AG10803 (cell line): ENCODE measurements at places on chromosomes 4 and X.

DNA sequence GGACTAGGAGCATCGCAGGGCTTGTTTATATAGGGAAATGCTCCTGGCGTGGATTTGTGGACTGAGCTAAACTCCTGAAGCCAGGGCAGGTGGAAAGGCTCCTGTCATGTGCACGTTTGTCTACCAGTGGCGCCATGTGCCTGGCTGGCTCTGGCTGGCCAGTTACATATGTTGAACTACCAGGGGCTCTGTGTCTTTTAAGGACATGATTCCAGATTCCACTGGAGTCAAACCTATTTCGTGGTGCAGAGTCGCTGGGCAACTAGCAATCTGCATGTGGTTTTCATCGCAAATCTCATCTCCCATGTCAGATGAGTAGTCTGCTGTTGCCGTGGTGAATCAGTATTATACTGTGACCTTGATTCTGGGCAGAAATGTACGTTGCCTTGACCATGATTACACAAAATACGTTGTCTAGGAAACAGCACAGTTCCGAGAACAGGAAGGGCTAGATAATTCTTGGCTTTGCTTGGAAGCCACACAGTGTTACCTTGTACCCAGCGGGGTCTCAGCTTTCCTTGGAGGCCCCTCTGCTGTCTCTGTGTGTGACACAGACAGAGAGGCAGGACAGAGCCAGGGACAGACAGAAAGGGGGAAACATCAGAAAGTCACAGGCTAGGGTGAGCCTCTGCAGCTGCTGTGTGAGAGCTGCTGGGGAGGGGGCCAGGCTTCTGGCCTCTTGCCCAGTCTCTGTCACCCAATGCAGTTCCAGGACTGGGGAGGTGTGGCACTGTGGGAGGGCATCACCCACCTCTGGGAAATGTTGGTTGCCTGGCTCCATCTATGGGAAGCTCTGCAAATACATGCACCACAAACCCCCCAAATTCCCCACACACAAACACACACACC, 19.2 kb downstream of the PNMA6E start:
- DNase-seq: peak; percentile 92

DNA sequence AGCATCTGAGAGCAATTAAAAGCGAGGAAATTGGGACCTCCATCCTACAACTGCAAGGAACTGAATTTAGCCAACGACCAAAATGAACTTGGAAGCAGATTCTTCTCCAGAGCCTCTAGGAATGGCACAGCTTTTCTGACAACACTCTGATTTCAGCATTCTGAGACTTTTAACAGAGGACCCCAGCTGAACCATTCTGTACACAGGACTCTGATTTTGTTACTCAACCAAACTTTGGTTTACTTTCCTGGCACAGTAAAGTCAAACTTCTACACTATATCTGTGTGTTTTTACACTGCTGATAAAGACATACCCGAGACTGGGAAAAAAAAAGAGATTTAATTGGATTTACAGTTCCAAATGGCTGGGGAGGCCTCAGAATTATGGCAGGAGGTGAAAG, 37.6 kb downstream of the UBQLN2 start:
- no peak for DNase-seq

DNA sequence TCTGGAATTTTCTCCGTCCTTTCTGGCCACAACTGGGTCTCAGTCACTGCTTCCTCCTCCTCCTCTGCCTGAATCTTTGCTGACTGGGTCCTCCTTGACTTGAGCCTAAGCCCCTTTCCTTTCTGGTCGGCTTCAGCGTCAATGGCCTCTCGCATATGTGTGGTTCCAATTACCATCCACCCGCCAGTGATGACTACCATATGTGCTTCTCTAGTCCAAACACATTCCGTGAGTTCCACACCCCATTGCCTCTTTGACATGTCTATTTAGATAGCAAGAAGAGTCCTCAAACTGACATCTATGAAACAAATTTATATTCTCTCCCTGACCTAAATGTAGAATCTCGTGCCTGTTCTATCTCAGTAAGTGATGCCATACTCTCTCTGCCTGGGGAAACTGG, 19.8 kb downstream of the MXRA5 start:
- peak; percentile 89 for DNase-seq

- no peak for DNase-seq
Observed at GRCh38 chrX:133440081-133440796, 24.9 kb upstream of the GPC4 start.

DNA sequence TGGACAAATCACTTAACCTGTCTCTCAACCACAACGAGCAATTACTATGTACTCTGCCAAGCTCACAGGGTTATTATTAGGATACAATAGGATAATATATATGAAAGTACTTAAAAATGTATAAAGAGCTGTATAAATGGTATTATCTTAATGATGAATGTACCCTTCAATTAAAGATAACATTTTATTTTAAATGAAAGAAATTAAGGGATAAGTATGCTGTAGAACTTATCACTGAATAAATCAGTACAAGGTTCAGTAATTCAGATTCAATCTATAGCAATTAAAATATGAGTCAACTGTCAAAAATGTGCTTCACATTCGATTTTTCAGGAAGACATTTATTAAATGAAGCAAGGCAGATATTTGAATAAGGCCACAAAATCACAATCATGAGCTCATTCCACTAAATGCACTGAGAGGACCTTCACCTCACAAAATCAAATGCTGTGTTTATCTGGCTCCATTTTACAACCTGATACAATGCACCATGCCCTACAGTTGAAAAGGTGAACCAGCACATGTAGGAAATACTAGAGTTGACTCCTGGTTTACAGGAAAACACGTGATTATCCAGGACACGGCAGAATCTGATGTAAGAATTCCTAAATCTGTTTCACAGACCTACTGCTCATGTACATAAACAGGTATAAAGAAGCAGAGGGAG, 4.4 kb downstream of the LRCH2 start:
- DNase-seq: no peak

DNA sequence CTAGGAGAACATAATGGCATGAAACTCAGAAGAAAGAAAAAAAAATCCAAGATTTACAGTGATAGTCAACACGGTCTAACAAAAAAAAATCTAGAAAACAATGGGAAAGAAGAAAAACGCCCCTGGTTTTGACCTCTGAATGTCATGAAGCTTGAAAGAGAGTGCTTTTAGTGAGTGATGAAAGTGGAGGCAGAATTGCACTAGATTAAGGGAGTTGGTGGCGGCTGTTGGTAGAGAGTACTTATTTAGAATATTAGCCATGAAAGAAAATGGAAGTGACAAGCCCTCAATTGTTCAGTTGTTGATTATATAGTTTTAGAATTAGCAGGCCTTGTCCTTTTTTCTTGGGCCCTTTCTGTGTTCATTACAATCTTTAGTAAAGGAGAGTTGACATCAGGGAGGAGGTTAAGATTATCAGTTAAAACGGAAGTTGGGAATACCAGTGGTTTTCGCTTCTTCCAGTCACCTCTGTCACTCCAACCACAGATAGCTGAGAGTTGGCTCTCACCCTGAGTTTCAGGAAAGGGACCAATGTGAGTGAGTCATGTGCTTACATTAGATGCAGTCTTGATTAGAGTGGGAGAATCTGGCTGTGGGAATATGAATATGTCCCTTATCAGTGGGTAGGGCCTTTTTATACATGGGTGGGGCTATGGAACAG, 29.7 kb downstream of the EREG start:
- DNase-seq: no peak

- DNase-seq: no peak
Observed at GRCh38 chrX:85379174-85379907, at the start of gene POF1B. POF1B (minus strand) TSS chrX:85379665; CDS start chrX:85379454, 211 bp downstream.

DNA sequence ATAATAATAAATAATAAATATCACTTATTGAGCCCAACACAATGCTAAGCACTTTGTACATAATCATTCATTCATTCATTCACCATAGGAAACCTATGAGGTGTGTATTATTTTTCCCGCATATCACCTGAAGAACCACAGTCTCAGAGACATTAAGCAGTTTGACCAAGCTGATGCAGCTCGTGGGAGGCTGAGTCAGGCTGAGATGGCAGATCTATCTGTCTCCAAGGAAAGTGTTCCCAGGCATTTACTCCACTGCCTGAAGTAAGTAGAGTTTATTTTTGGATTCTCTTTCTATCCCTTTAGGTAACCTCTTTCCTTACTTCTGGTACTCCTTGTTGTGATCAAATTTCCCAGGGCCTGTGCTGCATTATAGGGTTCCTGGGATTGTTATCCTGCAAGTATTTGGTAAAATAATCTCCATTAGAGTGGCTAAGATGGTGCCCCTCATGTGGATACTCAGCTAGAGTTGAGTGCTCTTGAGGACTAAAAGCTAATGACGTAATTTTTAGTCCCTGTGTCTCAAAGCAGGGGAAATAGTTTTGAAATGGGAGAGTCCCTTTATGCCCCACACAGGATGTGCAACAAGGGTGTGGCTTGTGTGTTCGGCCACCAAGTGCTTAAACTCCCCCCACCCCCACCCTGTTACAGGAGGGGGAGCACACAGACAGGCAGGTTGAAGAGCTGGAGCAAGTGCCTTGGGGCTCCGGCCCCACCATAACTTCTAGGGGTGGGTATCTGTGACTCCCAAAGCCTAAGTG, 467.0 kb downstream of the STIM2 start:
- no peak for DNase-seq

- DNase-seq: peak; percentile 1
Observed at GRCh38 chr4:31518796-31519250, 798.7 kb downstream of the PCDH7 start.

GRCh38 chr4:27685091-27685490, 824.5 kb downstream of the STIM2 start:
- DNase-seq: no peak

GRCh38 chr4:154984148-154984547, 203.1 kb downstream of the RBM46 start:
- DNase-seq: no peak

- DNase-seq: no peak
Observed at GRCh38 chrX:118179718-118180117, 63.1 kb upstream of the KLHL13 start.

- DNase-seq: no peak
Observed at GRCh38 chr4:70713453-70714078, 8.2 kb upstream of the RUFY3 start.

- DNase-seq: no peak
Observed at GRCh38 chr4:170336238-170336775, 246.6 kb upstream of the AADAT start.

- no peak for DNase-seq
Observed at GRCh38 chr4:88728146-88728545, 30.5 kb upstream of the NAP1L5 start.

- DNase-seq: no peak
Observed at GRCh38 chrX:72142094-72142793, 10.5 kb upstream of the RTL5 start.

- no peak for DNase-seq
Observed at GRCh38 chr4:82890528-82890900, 439 bp downstream of the SEC31A start.

GRCh38 chr4:8913121-8913857, 41.6 kb upstream of the HMX1 start:
- DNase-seq: no peak

DNA sequence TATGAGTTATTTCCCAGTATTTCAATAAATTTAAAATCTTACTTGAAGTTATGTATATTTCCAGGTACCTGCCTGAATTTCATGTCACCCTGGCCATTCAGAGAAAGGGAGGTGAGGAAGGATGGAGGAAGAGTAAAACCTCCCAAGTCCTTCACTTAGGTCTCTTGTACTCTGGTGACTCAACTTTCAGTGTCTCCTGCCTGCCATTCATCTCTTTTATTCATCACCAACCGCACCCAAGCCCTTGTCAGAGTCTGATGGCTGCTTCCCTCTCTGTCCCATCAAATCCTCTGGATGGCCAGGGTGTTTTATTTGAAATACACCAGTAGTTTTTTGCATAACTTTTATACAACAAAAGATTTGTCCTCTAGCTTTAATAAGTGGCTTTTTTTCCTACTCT, 17.8 kb downstream of the TMPRSS11E start:
- no peak for DNase-seq

DNA sequence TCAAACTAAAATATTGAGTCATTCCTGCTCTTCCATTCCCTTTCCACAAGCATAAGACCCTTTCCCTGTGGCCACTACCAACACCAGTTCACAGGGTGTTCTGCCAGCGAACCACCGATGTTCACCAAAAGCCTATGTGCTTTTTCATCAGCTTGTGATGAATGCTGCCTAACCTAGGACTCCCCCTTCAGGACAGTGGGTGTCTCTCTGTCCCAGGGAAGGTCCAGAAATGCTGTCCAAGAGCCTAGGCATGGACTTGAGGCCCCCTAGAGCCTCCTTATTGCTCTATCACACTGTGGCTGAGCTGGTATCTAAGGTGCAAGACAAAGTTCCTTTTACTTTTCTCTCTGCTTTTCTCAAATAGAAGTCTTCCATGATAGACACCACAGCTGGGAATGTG, 1015.6 kb downstream of the PCDH19 start:
- DNase-seq: no peak

DNA sequence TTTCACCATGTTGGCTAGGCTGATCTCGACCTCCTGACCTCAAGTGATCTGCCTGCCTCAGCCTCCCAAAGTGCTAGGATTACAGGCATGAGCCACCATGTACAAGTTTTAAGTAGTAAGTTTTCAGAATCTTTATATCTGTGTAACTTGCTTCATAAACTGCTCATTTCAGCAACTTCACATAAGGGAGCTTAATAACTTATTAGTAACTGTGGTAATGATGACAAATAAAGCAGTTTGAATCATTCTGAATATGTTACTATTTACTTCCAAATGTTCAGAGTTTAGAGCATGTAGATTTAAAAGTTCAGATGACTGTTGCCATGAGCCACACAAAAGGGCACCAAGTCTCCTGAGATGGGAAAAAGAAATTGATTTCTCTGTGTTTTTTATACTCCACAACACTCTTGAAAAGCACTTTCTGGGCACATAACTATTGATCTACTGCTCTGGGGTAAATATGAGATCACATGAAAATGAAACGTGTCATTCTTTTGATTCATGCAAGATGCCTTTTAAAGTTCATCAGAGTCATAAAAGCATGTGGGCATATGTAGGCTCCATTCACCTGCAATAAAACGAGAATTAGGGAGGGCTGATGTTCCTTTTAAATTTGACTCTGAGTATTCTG, 14.1 kb upstream of the CA5B start:
- DNase-seq: no peak
